Stimulated activated CD4-positive, alpha-beta T cell treated with anti-CD3 and anti-CD28 coated beads, Interleukin-12 subunit alpha, Interleukin-12 subunit beta, amount 100 ng/mL, for 24 hours (primary cell): ENCODE measurements at places on chromosomes 4 and X.

DNA sequence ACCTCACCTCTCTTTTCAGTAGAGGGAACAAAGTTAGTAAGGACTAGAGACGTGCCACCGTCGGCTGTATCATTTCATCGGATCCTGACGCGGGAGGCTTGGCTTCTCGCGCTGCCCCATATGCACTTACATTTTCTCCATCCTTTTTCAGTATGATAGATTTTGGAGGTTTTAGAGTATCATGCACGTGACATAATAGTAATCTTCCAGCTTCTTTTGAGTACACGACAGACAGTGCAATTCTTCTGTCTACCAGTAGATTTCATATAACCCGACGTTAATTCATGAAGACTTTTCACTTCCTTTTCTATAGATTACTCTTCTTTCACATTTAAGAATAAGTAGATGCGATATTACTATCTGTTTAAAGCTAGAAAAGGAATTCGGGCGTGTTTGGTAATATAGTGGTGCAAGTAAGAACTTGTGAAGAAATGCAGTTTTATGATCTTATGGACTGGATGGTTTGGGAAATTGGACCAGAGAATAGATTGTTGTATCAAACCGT lies 1.0 kb downstream of the CDS1 start:
- no peak for DNase-seq

DNA sequence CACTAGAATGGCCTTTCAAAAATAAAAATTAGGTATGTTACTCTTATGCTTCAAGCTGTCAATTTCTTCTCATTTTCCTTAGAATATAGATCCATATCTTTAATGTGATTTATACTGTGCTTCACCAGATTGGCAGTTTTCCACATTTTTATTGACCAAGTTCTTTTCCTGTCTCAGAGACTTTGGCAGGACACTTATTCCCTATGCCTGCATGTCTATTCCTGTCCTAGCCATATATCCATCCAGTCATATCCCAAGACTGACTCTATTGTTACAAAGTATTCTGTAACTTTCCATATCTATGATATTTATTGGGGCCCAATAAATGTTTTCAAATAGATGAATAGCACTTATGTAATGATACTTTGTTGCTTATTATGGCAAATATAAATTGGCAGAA lies 450.7 kb downstream of the GASK1B start:
- no peak for DNase-seq

GRCh38 chr4:1171311-1172227 lies 814 bp downstream of the SPON2 start:
- no peak for DNase-seq

GRCh38 chr4:170591076-170591475 lies 501.3 kb upstream of the AADAT start:
- DNase-seq: no peak

DNA sequence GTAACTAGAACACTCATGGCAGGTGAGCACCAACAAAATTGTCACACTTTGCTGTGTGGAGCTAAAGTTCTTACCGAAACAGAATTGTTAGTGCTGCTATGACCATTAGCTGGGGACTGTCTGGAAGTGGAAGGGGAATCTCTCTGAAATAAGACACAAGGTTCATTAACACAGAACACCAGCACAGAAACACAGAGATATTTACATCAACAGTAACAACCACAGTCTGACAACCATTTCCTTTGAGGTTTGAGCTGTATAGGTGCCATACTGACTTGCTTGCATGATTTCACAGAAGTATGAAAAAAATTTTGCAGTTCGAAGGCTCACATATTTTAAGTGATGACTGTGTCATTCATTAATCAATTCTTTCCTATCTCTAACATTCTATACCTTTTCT lies 109.8 kb downstream of the NYX start:
- no peak for DNase-seq

- DNase-seq: no peak
These were observed 29.8 kb upstream of the ESX1 start for GRCh38 chrX:104284507-104284906.

DNA sequence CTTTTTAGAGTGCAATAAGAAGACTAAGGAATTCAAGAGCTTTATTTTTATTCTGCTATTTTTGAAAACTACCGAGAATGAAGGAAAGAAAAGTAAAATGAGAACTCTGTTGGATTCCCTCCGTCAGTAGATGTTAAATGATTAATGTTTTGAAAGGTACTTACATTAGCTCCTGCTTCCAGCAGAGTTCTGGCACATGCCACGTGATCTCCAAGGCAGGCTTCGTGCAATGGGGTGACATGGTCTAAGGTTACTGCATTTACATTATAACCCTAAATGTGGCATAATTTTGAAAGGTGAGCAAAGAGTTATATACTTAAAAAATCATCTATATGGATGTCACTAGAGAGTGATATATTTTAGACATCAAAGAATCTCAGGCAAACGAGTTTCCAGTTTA lies 26.8 kb upstream of the SPATA4 start:
- no peak for DNase-seq
